ENCODE measurements at places on chromosomes 1 and 21. TPM values are rescaled to one million over a fixed set of nuclear protein-coding genes. Genes with fewer than 3 reads are reported as not detected.

Gene B3GALT5
- total RNA-seq: not detected

Gene TTC34
- total RNA-seq: 0.07 TPM

Gene CBS
- 76.2 TPM for total RNA-seq

Gene MAP10
- total RNA-seq: 1.0 TPM

Gene DR1
- 63.4 TPM for total RNA-seq

Gene DIPK1A
- total RNA-seq: 9.9 TPM

Gene LINGO4
- not detected for total RNA-seq

Gene CHIA
- total RNA-seq: not detected

Gene RHD
- not detected for total RNA-seq
